ENCODE measurements at places on chromosomes 3 and 15.

GRCh38 chr3:28768439-28768838, 419.8 kb upstream of the AZI2 start:
- no peak for DNase-seq

GRCh38 chr15:64490598-64491259, 30.4 kb downstream of the ZNF609 start:
- no peak for DNase-seq

- DNase-seq, result no peak
Measured at GRCh38 chr3:87949189-87949878, 109.5 kb downstream of the CGGBP1 start.

GRCh38 chr3:183619624-183620251, 15.7 kb upstream of the KLHL24 start:
- no peak for DNase-seq

DNA sequence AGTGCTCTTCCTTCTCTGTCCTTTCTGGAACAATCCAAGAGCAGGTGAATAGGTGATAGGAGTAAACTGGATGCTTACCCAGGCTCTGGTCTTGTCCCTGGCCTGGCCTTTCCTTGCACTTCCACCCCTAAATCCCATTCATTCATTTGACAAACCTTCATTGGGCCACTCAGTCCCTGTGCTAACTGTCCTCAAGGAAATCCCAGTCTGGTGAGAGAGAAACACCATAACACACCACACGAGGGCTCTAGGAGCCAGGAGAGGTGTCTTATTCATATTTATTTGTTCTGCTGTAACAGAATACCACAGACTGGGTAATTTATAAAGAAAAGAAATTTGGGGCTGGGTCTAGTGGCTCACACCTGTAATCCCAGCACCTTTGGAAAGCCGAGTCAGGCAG, 22.8 kb downstream of the EFCC1 start:
- no peak for DNase-seq

DNA sequence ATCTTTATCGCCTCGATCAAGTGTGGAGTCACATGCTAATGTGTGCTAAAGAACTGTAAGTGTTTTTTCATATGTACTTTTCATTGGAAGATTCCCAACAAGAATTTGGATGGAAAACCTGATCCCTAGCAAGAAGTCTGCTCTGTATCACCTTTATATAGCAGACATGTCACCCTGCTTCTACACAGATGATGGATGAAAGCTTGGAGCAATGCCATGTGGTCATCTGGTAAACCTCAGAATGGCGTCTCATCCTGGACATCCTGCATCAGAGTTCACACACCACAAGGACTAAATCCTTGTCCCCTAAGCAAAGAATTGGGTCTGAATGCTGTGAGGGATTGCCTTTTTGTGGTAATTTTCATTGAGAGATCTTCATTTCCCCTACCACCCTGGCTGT, 42.1 kb upstream of the CTDSPL start:
- no peak for DNase-seq

GRCh38 chr15:88803241-88803919, at the start of gene ACAN:
Gene ACAN (plus strand): TSS chr15:88803436. CDS start chr15:88836207, 32,771 bp downstream.
- DNase-seq, result peak; percentile 68

GRCh38 chr3:14332392-14332791, 70.0 kb upstream of the SLC6A6 start:
- DNase-seq, result no peak

DNA sequence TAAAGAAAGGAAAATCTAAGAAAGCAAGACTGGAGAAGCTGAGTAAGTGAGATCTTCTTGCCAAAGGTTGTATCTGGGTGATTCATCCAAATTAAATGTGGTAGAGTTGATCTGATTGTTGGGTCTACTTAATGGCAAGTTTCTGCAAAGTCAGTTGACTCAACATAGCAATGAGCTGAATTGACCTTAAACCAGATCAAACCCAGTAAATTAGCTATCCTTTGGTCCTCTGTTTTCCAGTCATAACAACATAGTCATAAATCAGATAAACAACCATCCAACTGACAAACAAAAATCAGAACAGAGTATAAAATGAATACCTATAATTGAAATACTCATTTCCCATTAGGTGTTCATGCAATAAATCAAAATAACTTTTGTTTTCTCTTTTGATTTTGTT, 142.6 kb upstream of the CFAP20DC start:
- no peak for DNase-seq

- no peak for DNase-seq
Measured at GRCh38 chr15:41544650-41545015, 576 bp upstream of the RPAP1 start.

DNA sequence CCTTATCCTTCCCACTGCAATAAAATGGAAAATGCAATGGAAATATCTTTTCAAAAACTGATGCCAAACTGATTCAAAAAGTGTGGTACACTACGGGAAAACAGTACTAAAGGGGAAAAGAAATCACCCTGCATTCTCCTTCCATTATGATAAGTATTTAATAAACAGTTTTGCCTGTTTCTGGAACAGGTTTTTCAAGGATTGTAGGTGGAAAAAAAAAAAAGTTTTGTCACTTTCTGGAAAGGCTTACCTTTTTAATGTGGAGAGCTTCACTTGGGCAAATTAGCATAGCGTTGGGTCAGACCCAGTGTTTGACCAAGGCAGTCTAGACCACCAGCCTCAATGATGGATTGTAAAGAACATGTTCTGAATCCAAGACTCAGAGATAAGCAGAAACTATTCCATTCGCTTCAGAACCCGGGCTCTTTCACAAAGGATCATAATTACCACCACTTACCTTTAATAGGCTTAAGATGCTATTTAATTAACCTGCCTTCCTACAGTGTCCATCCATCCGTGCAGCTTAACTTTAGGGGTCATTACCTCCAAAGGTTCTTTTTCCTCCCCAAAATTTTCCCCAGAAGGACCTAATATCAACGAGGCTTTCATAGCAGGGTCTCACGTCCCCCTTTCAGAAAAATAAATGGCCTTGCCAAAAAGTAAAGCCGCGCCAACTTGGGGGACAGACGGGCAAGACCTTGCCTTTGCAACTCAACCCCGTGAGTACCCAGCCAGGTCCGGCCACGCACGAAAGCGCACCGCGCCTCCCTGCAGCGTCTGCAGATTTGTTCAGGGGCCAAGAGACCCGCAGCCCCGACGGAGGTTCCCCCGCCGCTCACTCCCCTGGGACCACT, 1.0 kb downstream of the DCBLD2 start:
- peak; percentile 68 for DNase-seq

DNA sequence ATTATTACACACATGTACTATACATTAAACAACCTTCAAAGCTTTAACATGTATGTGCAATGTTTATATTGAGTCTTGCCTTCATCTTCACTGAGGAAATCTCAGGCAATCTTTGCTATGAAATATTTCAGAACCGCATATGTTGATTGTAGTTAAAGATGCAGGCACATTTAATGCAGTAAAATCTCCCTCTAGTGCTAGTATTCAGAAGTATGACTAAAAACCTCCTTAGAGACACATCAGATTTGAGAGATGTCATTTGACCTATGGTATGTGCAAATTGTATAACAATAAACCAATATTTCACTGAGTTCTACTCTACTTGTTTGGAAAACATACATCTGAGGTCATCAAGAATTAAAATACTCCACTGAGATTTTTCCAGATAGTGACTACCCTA, 123.8 kb upstream of the C15orf61 start:
- DNase-seq, result no peak

GRCh38 chr3:147654827-147655226, 245.7 kb downstream of the ZIC1 start:
- DNase-seq, result no peak

DNA sequence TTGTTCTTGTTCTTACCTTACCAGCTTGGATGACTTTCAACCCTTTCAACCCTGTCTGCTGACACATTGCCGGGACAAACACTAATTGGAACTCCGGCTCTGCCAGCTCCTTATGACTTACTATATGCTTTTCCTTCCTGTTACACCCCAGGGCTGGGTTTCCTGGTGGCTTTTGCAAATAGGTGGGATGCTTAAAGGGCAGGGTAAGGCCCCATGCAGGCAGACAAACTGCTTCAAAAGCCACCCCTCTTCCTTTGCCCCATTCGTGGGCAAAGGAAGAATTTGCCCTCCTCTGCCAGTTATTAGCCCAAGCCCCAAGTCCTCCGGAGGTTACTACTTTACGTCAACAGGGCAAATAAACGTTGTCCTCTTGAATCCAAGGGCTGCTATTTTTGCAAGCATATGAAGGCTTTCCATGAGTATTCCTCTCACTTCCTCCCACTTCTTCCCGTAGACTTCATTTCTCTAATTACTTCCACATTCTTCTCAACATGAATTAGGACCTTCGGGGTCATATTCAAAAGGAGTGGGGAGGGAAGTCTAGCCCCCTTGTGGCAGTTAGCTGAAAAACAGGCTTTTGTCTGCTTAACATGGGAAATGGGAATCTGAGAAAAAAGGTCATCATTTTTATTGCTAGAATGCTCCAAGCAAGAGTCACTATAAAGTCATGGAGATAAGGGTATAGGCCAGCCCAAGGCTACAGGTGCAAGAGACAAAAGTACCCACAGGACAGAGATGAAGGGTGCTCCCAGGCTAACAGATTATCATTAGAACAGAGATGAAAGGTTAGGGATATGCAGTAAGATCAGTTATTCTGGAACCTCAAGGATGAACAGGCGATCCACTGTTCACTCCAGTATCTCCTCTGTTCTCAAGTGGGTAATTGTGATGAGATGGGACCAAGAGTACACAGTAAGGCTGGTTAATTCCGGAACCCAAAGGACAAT, 56.3 kb upstream of the FSTL1 start:
- DNase-seq, result peak; percentile 43

GRCh38 chr3:135811651-135812050, 153.9 kb upstream of the PPP2R3A start:
- no peak for DNase-seq

DNA sequence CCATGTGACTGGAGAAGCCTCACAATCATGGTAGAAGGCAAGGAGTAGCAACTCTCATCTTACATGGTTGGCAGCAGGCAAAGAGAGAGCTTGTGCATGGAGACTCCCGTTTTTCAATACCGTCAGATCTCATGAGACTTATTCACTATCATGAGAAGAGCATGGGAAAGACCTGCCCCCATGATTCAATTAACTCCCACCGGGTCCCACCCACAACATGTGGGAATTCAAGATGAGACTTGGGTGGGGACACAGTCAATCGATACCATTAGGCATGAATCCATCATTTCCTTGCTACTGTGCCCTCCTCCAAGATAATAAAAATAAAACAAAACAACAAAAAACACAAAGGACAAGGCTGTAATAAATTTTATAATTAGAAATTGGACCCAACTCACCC, 384.7 kb upstream of the MEIS2 start:
- no peak for DNase-seq

DNA sequence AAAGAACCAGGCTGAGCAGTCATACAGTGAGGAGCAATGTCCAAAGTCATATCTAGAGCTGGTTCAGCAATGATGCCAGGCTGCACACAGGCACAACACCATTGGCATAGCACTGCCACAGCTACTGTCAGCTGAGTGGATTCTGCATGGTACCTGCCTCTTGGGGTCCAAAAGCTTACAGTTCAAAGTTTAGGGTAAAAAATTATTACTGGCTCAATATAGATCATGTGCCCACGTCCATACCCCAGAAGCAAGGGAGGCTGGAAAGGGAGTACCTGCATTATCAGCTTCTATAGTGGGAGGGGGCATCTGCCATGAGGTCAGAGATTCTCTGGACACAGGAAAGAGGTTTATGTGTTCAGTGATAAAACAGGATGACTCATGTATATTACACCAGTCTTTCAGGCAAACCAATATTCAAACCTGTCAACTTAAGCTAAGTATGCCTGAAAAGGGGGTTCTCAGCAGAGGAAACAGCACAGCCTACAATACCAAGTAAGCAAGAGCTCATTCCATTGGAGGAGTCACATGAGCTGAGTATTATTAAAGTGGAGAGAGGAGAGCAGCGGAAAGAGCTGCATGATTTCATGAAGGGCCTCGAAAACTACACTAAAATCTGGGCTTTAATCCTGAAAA, 99.0 kb downstream of the ANO10 start:
- DNase-seq, result no peak

GRCh38 chr3:169399068-169399467, 264.4 kb downstream of the MECOM start:
- DNase-seq, result no peak

DNA sequence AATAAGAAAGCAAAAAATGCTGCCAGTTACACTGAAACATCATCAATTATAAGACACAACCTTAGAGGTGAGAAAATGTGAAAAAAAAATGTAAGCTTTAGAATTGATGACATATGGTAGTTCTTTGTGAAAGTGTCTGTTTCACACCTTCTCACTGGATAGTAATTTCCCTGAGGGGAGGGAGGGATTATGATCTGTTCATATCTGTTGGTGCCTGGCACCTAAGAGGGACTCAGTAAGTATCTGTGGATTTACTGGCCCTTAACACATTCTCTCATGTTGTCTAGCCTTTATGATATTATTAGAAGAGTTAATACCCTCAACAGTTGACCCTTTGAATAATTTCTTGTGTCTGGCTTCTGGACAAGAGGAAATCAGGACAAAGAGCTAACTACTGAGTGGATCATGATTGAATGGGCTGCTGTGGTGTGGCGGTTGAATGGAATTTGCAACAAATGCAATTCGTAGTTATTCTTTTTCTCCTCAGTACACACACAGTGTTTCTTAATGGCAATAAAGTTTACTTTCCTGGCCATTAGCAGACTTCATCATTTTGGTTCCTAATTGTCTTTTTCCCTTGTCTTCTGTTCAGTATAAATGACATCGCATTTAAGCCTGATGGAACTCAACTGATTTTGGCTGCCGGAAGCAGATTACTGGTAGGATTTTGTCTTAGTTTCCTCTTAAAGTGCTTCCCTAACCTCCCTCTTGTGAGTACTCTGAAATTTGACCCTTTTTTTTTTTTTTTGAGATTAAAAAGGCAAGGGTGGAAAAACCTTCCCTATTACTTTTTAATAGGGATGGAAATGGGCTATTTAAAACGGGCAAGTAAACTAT, 9.5 kb downstream of the IFT122 start:
- DNase-seq, result no peak

GRCh38 chr3:152127058-152127457, 141.7 kb upstream of the MBNL1 start:
- no peak for DNase-seq

GRCh38 chr3:23949784-23950183, 4.7 kb downstream of the NR1D2 start:
- DNase-seq, result no peak

DNA sequence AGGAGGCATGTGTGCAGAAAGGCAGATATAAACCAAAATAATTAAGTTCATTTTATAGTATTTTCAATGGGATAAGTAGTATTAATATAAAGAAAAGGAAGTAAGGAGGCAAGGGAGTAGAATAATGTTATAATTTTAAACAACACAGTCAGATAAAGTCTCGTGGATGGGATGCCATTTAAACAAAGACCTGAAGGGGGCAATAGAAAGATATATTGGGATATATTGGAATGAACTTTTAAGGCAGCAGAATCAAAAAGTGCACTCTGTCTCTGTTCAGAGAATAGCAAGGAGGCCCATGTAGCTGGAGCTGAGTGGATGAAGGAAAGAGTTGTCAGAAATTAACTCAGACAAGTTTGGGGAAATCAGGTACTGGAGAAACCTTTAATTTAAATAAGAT, 158.7 kb downstream of the CGGBP1 start:
- DNase-seq, result no peak

DNA sequence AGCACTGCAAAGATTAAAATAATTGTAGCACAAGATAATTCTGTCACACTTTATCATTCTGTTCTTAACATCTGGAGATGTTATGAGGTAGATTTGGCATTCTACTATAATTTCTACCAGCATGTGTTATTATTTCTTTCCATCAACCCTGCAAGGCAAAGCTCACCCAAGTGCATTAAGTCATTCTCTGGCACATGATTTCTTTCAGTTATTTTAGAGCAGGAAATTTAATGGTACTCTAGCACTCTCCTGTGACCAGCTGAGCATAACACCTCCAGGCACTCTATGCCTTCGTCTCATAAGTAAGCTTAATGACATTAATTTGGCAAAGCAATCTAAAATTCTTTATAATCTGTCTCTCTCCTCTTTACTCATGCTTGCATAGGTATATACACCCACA, 300.2 kb upstream of the GPR149 start:
- no peak for DNase-seq

Data from nephron progenitor cell (in vitro differentiated cells).